ENCODE measurements at places on chromosomes 5 and 9.

- peak; percentile 43 for DNase-seq
These were observed 124.8 kb downstream of the RANBP17 start for GRCh38 chr5:170986598-170986997.

DNA sequence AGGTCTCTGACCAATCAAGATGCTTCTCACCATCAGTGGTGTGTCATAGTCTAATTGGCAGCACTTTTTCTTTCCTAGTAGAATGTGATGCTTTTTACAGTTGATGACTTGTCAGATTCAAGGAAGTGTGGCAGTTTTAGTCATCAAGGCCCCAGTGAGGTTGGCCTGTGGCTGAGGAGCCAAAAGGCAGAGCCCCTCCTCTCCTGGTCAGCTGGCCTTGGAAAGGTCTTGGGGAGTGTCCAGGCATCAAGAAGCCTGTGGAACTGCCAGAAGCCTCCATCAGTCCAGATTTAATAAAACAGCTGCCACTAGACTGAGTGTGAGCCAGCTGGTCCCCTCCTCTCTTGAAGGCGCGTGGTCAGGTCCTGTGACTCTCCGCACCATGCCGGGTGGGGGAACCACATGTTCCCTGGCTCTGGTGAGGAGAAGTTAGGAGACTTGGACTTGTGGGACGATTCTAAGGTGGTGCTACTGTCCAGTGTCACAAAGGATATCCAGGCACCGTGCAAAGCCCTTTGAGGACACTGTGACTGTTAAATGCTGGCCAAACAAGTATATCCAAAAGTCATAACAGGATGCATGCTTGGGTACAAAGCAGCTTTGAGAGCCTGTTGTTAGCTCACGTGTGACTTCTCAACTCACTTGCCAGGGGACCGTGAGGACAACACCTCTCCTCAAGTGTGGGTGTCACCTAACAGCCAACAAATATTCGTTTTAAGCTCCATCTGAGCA is 6.1 kb upstream of the ANGPTL2 start:
- peak; percentile 41 for DNase-seq

DNA sequence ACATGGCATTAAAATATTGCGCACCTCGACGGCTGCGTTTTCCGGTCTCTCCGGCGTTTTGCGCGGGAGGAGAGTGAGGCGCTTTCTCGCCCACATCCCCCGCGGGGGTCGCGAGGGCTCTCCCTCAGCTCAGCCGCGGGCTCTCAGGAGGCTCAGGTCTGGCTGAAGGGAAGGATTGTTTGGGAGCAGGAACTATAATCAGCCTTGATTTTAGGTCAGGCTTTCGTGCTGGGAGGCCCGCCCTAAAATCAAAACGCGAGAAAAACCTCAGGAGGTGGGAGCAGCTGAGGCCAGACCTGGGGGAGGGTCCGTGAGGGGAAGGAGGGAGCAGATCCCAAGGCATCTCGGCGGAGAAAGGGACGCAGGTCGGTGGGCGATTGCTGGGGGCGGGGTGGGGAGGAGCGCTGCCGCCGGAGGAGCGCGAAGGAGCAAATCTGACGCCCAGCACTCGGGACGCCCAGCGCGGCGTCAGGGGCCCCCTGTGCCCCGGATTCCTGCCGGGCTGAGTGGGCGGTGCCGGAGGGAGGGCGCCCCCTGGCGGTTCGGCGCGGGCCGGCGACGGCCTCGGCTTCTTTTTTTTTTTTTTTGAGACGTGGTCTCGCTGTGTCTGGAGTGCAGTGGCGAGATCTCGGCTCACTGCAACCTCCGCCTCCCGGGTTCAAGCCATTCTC is 18.7 kb upstream of the RNF130 start:
- peak; percentile 75 for DNase-seq

DNA sequence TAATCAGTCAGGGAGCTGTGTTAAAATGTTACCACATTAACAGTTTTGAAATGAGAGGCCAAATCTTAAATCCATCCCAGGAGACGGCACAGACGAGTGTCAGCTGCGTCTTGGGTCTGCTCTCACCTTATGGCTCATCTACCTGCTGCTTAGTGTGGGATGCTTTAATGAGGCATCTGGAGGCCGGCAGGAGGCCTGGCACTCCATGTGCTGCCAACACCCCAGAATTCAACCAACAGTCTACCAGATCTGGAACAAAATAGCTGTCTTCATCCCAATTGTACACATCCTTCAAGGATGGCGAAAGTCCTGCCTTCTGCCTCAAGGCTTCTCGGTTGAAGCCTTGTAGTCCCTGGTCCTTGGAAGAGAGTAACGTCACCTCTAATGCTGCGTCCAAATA is 12.0 kb downstream of the PRKACG start:
- DNase-seq = no peak

GRCh38 chr5:62273687-62274086 is 32.3 kb upstream of the KIF2A start:
- DNase-seq = no peak

DNA sequence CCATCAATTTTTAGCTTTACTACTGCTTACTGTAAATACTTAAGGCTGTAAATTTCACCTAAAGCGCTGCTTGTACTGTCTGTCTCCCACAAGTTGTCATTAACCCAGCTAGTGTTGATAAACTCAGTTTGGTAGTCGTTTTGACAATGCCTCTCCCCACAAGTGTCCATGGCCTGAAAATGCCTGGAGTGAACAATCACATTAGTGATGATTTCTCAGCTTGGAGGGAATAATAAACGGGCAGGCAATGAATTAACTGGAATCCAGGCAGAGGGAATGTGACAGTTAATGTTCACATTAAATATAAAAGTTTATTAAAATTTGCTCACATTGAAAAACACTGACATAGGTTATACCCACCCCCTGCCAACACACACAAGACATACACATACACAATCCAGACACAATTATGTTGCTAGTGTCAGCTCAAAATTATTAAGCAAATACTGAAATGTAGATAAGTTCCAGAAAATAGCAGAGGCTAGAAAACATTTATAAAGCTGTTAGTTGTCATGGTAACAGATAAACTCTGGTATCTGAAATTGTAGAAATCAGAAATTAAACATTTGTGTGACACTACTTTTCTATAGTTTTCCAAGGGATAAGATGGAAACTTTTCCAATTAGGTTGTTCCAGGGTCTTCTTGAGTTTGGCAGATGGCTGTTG is 341.9 kb downstream of the DIRAS2 start:
- no peak for DNase-seq

- DNase-seq = no peak
These were observed 250.6 kb downstream of the SPOCK1 start for GRCh38 chr5:137248527-137248926.

- DNase-seq = peak; percentile 73
These were observed 161.9 kb upstream of the HMHB1 start for GRCh38 chr5:143649937-143650621.

DNA sequence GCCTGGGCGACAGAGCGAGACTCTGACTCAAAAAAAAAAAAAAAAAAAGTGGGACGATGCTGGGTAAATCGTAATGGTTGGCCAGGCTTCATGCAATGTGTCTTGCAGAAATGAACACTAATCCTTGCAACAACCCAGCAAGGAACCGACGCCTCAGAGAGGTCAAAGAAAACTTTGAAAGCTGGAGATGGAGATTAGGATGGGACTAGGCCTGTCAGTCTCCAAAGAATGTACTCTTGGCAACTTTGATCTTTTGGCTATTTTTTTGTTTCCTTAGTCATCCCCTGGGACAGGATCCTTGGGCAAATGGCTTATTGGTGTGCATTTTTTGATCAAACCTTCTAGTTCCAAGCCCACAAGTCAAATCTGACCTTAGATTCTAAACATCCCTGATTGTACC is 10.6 kb upstream of the PWWP2A start:
- no peak for DNase-seq

GRCh38 chr5:140083120-140083519 is 30.8 kb upstream of the PURA start:
- no peak for DNase-seq

- no peak for DNase-seq
These were observed 20.9 kb upstream of the SPINK1 start for GRCh38 chr5:147852365-147852764.

DNA sequence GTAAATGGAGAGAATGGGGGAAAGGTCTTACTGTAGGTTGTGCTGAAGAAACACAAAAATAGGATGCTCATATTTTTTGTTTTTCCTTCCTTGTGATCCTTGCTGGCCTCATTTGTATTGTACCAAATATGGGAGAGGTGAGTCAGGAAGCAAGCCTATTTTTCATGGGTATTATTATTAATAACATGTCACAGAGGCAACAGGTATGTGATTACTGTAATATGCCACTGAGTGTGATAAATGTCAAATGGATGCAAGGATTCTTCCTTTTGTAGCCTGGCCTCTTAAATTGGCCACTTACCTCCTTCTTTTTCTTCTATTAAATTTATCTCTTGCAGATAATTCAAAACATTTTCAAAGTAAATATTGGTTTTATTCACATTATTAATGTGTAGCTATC is 10.2 kb downstream of the LECT2 start:
- no peak for DNase-seq

- DNase-seq = no peak
These were observed 277.1 kb downstream of the PDE4D start for GRCh38 chr5:59616413-59616812.
